GM18507 (cell line): ENCODE measurements at places on chromosomes 5 and 9.

- DNase-seq = no peak
Measured at GRCh38 chr5:160660132-160660531, 191.9 kb downstream of the ATP10B start.

DNA sequence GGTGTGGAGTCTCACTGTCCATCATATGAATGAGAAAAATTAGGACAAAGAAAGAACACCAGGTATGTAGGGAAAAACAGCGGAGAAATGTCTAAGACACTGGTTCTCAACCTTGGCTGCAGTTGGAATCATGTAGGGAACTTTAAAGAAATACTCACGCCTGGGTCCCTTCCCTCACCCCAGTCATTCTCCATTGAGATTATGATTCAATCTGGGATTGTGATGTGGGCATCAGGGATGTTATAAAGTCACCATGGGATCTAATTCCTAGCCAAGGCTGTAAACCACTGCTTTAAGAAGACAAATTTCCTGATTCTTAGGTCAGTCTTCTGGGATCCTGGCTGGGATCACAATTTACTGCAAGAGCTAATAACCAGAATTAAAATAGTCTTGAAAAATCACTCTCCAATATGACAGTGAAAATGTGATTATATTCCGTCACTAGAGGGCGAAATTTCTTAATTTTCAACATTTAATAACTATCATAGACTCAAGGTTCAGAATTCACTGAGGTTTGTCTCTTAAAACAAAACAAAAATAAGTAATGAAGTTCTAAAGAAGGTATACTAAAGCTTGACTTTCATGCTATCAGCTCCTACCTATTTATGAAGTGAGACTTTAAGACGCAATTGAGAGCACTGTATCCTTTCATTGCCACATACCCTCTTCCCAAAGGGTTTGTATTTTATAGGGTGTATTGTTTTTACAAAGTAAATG is 60.5 kb downstream of the GLDC start:
- no peak for DNase-seq

- no peak for DNase-seq
Measured at GRCh38 chr5:99706160-99706559, 777.4 kb upstream of the CHD1 start.

DNA sequence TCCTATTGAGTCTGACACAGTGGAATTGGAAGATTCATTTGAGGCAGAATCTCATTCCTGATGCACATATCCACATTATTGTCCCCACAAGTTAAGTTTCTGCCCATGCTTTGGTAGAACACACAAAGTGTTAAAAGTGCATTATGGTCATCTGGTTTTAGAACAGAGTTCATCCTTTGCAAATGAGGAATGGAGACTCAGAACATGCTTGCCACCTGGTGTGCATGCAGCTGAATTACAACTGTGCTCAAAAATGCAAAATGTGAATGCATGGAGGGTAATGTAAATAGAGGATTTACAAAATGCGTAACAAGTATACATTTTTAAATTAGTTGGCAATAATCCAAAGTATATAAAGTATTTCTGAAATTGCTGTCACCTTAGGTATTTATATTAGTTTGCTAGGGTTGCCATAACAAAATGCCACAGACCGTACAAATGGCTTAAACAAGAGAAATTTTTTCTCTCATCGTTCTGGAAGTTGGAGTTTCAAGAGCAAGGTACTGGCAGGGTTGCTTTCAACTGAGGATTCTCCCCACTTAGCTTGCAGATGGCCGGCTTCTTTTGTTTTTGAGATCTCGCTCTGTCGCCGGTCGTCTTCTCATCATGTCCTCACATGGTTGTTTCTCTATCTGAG is 671.1 kb downstream of the TAF11L14 start:
- DNase-seq = peak; percentile 9

DNA sequence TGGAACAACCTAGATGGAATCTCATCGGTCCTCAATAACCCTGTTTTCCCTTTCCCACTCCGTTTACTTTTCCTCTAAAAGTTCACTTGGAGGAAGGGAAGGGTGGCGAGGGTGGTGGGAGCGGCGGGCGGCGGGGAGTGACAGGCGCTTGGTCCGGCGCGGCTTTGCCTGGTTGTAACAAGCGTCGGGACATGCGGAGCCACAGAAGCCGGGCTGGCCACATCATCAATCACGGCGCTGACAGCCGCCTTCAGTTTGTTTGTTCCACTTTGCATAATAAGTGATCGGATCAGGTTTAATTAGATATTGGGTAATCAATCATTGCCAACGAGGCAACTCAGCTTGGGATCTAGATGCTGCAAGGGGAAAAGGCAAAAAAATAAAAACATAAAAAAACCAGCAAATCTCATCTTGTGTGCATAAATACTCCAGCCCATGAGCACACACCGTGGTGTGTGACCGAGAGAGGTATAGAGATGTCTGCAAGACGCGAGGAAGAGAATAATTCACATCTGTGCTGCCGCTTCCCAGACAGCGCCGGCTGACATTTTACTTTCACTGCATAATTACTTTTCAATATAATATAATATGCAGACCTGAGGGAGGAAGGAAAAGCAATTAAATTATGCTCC is 396.2 kb upstream of the IRX4 start:
- DNase-seq = no peak

DNA sequence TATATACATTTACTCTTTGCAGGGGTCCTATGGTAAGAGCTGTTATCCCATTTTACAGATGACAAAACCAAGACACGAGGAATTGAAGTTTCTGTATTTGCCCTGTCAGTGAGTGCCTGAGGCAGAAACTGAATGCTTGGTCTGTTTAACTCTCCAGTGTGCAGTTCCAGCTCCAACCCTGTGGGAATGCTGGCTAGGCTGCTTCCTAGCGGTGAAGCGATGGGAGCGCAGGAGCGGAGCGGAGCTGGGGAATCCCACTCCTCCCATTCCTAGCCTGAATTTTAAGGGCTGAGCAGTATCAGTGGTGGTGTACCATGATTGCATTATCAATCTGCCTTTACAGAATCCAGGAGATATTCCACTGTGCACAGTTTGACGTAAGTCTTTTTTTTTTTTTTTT is 202.3 kb downstream of the LRRC70 start:
- DNase-seq = no peak

- DNase-seq = no peak
Measured at GRCh38 chr5:143649937-143650621, 161.9 kb upstream of the HMHB1 start.

DNA sequence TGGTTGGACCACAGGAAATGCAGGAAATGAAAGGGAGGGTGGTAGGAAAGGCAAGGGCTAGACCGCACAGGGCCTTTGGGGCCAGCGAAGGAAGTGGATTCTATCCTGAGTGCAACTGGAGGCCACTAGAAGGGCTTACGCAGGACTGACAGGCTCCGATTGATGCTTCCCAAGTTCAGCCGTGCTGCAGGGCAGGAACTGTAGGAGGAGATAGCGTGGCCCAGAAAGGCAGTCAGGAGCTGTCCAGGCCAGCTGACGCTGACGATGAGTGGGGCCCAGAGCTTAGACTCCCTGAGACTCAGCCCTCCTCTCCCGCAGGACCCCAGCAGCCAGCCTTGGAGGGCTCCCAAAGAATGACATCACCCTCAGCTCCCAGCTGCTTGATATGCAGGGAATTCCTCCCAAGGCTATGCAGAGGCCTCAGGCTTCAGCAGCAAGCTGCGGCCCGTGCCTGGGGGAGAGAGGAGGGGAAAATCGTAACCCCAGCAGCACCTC is 48.8 kb downstream of the KCNIP1 start:
- no peak for DNase-seq

- DNase-seq = no peak
Measured at GRCh38 chr5:152237531-152237930, 167.5 kb downstream of the NMUR2 start.

- DNase-seq = peak; percentile 76
Measured at GRCh38 chr9:128863647-128864046, 18.1 kb downstream of the KYAT1 start.

- DNase-seq = no peak
Measured at GRCh38 chr5:158755986-158756385, 343.7 kb downstream of the EBF1 start.

- DNase-seq = no peak
Measured at GRCh38 chr5:149356391-149356790, 1.5 kb upstream of the PCYOX1L start.

- no peak for DNase-seq
Measured at GRCh38 chr9:91033797-91034196, 232.2 kb downstream of the SYK start.
